Central memory CD4-positive, alpha-beta T cell (primary cell): ENCODE measurements at places on chromosomes 2 and 18.

GRCh38 chr2:222169346-222169745 is 129.5 kb downstream of the PAX3 start:
- DNase-seq = no peak

- DNase-seq = no peak
Observed at GRCh38 chr2:133780099-133780996, 212.1 kb upstream of the NCKAP5 start.

- DNase-seq = no peak
Observed at GRCh38 chr2:102832789-102833188, 71.0 kb downstream of the TMEM182 start.

GRCh38 chr2:207035875-207036274 is 96.6 kb downstream of the CPO start:
- DNase-seq = no peak

DNA sequence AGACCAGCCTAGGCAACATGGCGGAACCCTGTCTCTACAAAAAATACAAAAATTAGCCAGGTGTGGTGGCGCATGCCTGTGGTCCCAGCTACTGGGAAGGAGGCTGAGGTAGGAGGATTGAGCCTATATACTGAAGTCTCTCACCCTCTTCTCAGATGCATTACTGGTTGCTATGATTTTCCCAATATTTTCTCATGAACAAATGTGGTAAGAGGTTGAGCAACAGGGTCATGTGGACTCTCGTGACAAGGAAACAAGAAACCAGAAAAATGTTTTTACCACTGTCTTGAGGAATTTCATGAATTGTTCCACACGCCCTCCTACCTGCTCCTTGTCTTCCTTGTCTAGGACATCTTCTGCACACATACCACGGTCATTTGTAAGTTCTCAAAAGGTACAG is 12.4 kb downstream of the LMAN2L start:
- no peak for DNase-seq

DNA sequence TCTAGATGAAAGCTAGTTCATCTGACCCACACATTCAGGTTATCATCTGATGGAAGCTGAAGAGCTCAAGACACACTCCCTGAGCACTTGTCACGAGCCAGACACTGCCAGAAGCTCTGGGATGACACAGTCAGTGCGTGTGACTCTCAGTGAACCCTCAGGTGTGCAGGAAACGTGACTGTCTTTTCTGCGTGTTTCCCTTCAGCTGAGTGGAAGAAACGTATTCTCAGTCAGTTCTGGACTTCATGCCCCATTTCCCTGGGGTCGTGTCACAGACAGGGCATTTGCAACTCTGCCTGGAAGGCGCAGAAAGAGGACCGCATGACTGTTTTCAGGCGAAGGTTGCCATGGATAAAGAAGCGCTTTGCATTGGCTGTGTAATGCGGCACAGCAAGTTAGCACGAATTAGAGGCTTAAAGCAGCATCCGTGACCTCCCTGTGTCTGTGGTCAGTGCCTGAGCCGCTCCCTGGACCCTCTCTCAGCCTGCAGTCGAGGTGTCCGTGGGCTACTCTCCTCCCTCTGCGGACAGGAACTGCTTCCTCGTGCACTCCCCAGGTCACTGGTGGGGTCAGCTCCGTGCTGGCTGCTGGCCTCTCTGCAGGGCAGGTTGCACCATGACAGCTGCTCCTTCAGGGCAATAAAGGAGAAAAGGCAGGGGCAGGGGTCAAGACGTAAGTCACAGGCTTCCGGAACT is 3.3 kb upstream of the ALLC start:
- no peak for DNase-seq

- DNase-seq = peak; percentile 73
Observed at GRCh38 chr2:37344453-37345361, at the start of gene QPCT. Gene QPCT (plus strand): TSS chr2:37344630. CDS start chr2:37344732, 102 bp downstream.

DNA sequence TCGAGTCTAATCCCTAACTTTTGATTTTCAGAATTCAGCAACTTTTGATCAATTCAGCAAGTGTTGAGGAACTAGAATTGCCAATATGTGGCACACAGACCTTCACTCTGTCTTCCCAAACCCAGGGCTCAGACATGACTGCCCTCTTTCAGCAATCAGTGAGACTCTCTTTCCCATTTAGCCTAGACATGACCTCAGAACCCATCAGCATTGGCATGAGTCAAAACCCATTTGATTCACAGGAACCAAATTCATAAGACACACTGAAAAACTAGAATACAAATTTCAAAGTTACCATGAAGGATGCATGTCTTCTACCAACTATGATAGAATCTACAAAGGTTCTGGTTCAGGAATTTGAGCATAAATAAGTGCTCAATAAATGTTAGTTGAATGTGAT is 113.6 kb upstream of the MAP3K20 start:
- no peak for DNase-seq

GRCh38 chr2:161028581-161028980 is 131.6 kb upstream of the TANK start:
- DNase-seq = no peak

GRCh38 chr2:202269585-202269984 is 4.0 kb downstream of the NOP58 start:
- DNase-seq = peak; percentile 49

- DNase-seq = no peak
Observed at GRCh38 chr2:62296034-62296831, 100.3 kb downstream of the B3GNT2 start.

GRCh38 chr2:21820271-21820670 is 696.5 kb downstream of the TDRD15 start:
- no peak for DNase-seq

DNA sequence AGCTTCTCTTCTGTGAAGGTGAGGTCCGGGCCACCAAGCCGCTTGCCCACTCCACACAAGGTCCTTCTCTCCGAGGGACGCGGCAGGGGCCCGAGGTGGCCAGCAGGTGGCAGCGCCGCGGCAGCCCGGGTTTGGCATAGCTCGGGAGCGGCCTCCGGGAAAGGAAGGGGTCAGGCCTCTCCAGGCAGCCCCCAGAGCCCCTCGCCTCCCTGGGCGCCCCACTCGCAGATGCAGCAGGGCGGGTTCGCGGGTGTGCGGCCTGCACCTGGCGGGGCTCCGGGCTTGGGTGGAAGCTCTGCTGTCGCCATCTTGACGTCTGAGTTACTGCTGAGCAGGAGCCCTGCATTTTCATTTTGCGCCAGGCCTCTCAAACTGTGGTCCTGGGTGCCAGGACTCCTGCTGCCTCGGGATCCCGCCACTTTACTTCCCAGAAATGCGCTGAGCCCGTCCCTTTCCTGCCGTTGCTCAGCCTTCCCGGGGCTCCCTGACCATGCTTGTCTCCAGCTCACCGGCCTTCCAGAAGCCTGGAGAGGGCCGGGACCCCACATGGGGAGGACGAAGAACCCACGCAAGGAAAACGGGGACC is 18.6 kb upstream of the NCL start:
- DNase-seq = peak; percentile 58

DNA sequence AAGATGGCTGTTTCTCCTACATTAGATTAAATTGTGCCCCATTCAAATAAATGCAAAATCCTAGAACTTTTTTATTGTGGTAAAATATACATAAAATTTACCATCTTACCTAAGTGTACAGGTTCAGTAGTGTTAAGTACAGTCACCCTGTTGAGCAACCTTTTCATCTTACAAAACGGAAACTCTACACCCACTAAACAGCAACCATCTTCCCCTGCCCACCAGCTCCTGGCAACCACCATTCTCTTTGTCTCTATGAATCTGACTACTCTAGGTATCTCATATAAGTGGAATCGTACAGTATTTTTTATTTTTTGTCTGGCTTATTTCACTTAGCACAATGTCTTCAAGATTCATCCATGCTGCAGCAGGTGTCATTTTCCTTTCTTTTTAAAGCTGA is 53.0 kb downstream of the ASXL2 start:
- DNase-seq = peak; percentile 51

DNA sequence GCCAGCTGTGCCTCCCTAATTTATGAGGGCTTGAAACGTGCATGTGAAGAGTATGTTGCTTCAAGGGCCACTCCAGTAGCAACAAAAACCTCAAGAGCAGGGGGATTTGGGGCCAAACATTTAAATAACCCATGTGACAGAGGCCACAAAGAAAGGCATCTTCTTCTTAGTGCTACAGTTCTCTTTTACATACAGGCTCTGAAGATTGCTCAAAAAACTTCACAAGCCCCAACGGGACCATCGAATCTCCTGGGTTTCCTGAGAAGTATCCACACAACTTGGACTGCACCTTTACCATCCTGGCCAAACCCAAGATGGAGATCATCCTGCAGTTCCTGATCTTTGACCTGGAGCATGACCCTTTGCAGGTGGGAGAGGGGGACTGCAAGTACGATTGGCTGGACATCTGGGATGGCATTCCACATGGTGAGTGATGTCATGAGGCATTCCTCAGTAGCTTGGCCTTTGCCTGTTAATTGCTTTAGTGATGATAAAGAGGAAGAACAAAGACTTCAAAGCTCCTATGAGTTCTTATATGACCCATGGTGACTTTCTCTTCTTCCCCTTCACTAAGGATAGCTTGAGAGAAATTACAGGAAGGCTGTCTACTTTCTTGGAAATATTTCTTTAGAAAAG is 40.1 kb downstream of the NRP2 start:
- DNase-seq = no peak

- DNase-seq = no peak
Observed at GRCh38 chr2:219969508-219969907, 342.1 kb downstream of the SLC4A3 start.

GRCh38 chr2:8328217-8328616 is 353.6 kb upstream of the ID2 start:
- DNase-seq = no peak

- DNase-seq = no peak
Observed at GRCh38 chr2:173452416-173452815, 97.7 kb downstream of the CDCA7 start.

- DNase-seq = no peak
Observed at GRCh38 chr2:20680744-20681375, 13.9 kb downstream of the GDF7 start.

DNA sequence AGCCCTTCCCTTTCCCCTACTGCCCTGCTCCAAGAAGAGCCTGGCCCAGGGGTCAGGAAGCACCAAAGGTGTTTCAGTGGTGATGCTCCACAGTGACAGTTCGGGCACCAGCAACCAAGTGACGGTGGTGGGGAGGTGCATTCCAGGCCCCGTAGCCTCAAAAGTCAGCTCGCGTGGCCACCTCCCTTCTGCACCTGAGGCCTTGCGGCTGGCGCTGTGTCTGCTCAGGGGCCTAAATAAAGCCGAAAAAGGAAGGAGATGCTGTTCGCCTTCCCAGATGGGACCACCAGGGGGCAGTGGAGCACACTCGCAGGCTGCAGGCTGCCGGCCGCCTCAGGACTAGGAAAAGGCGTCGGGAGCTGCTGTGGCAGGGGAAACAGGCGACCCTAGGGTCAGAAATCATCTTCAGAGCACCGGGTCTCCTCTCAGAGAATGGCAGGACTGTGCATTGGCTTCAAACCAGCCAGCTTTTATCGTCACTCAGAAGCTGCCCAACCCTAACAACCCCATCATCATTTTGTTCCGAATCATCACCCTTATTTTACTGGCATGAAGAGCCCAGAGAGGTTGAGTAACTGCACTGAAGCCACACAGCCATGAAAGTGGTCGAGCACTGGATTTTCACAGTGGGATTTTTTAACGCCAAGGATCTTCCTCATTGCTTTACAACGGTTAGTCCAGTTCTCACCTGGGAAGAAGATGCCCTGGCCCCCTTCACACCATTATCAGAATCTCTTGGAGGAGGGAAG is 213.0 kb upstream of the CELF4 start:
- DNase-seq = no peak

DNA sequence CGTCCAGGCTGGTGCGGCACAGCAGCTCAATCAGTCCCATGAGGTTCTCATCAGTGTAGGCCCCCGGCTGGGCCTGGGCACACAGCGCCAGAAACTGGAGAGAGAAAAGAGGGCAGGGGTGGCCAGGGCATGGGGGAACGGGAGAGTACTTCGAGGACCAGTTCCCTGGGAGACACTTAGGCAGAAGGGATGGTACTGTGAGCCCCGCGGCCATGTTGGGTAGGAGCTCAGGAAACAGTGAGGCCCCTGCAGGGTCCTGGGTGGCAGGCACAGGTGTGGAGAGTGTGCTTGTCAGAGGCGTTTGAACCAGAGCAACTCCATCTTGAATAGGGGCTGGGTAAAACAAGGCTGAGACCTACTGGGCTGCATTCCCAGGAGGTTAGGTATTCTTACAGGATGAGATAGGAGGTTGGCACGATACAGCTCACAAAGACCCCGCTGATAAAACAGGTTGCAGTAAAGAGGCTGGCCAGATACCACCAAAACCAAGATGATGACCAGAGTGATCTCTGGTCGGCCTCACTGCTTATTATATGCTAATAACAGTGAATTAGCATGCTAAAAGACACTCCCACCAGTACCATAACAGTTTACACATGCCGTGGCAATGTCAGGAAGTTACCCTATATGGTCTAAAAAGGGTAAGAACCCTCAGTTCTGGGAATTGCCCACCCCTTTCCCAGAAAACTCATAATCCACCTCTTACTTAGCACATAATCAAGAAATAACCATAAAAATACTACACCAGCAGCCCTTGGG is 51.9 kb upstream of the SEMA4C start:
- DNase-seq = no peak

DNA sequence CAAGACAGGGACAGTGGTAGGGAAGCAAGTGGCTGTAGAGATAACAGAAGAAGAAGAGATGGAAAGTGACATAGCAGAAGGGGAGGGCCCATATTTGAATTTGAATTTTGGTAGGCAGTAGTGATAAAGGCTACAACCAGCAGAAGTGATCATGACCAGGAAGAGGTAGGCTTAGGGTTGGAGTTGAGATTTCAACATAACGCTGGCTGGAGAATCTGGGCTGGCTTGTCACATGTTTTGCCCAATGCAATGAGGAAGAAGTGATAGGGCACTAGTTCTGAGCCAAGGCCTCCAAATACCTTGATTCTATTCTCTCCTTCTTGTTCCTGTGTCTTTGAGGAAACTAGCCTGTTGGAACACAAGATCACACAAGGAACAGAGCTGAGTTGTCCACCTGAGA is 69.4 kb downstream of the SCG2 start:
- no peak for DNase-seq
